Ureter (tissue), 1 donor: ENCODE measurements at places on chromosomes 4 and X. TPM values are rescaled to one million over a fixed set of nuclear protein-coding genes. Genes with fewer than 3 reads are reported as not detected.

- no peak for DNase-seq
Observed at GRCh38 chr4:25171201-25171865, 11.1 kb upstream of the SEPSECS start.

DNA sequence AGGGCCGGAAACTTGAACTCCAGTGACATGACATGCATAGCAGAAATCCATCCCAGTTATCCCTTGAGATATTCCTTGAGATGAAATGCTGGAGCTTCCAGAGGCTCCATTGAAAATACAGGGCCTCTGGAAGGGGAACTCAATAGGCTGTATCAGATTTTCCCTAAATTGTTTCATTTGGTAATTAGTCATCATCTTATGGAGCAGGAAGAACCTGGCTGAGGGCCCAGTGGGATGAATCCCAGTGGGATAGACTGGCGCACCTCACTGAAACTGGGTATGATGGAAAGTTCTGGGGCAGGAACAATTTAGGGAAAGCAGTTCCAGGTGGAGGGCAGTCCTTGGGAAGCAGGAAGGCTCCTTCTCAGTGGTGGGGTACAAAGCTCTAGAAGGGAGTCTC is 307.8 kb upstream of the DIPK2B start:
- DNase-seq, result no peak

GRCh38 chr4:106851726-106852125 is 184.4 kb downstream of the DKK2 start:
- no peak for DNase-seq

DNA sequence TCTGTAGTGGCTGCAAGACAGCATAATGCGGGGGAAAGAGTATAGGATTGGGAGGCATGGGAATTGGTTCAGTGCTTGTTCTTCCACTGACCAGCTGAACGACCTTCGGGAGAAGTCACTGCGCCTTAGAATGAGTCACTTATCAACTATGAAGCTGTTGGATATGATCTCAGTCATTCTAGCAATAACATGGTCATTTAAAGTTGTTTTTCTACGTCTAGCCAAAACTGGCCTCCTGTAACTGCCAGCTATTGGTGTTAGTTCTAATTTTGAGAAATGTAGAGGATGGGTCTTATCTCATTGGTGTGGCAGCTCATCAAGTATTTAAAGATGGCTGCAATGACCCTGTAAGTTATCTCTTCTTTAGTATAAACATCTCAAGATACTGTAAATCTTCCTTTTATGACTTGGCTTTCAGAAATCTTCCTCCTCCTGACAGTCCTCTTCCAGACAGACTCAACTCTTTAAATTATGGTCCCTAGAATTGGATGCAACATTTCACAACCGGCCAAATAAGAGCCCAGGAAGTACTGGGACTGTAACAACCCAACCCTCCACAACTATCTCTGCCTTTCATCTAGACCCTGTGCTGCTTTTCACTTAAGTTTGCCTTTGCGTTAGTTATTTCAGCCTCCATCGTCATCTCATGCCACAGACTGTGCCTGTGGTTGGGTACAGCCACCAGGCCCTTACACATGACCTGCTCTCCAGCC is 243.3 kb downstream of the CBR4 start:
- no peak for DNase-seq

DNA sequence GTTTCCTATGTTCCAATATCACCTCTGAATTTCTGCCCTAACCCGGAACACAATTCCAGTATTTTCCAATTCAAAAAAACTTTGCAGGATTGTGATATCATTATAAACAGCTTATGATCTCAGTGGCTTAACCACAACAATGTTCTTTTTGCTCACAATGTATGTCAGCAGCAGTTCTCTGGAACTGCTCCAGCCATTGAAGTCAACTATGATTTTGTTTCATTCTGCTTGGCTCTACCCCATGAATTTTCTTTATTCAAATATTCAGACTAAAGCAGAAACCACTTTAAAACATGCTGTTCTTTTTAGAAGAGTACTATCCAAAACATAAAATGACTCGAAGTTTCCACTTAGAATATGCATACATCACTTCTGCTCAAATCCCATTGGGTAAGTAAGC is 1611.1 kb downstream of the ARAP2 start:
- DNase-seq, result no peak

DNA sequence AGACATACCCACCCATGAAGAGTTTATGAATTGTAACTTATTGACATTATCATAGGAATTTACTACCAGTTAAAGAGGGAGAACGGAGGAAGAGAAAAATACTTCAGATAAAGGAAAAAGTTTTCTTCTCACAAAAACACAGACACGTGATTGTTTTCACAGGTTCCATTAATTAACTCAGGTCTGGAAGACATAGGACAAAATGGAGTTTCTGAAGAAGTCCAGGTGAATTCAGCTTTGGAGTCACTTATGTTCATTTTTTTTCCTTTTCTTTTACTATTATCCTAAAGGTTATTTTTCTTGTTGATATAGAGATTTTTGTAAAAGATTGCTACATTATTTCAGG is 20.5 kb downstream of the NIPAL1 start:
- DNase-seq, result no peak

DNA sequence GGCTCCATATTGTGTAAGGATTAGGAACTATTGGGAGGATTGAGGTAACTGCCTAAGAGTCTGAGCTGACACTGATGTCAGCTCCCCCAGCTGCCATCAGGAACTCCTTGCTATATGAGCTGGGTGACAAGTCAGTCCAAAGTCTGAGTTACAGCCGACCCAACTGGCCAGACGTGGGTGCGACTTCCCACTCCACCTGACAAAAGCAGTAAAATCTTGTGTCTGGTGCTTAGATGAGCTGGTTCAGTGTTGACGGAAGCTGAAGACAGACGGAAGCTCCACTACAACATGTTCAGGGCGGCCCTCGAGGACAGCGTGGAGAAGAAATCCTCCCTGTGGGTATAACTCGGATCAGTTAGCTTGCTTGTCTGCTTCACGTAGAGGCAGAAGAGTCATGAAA is 22.8 kb upstream of the NAT8L start:
- DNase-seq, result no peak

DNA sequence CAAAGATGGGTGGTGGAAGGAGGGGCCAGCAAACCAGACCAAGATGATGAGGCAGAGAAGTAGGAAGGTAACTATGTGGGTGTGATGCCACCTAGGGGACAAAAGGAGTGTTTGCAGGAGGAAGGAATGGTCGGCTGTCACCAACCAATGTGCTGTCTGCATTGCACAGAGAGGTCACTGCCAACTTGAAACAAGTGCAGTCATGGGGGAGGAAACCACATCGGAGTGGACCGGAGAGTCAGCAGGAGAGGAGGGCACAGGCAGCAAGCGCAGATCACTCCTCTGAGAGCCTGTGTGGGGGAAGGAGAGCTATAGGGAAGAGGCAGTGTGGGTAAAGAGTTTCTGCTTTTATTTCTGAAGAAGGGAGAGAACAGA is 38.5 kb upstream of the FGFBP2 start:
- DNase-seq, result peak; percentile 55

DNA sequence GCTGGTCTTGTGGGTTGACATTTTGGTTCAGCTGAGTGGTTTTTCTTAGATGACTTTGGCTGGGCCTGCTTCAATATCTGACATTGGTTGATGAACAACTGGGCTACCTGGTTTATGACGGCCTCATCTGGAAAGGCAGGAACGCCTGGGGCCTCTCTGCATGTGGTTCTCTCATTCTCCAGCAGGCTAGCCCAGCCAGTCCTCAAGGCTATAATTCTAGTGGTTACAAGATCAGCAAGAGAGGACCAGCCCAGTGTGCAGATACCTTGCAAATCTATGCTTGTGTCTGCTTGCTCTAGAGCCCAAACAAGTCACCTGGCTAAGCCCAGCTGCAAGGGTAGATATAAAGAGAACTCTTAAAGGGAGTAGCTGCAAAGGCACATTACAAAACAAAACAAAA is 214.2 kb upstream of the PUDP start:
- DNase-seq, result no peak

MSANTD1 gene
- 1.7 TPM for total RNA-seq

DNA sequence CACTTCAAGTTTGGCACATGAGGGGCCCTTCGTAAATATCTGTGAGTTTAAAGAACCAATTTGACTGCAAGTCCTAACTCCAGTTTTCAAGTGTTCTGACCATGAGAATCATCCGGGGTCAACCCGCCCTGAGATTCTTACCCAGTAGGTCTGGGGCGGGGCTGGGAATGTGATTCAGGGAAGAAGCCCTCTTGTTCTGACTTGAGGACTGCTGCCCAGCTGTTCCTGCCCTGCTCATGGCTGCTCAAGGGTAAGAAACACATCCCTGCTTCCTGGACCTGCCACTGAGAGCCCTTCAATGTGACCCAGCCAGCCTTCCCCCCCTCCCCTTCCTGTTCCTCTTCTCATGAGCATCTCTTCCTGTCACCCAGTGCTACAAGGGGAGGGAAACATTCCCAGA is 92.7 kb upstream of the PGRMC2 start:
- no peak for DNase-seq

DNA sequence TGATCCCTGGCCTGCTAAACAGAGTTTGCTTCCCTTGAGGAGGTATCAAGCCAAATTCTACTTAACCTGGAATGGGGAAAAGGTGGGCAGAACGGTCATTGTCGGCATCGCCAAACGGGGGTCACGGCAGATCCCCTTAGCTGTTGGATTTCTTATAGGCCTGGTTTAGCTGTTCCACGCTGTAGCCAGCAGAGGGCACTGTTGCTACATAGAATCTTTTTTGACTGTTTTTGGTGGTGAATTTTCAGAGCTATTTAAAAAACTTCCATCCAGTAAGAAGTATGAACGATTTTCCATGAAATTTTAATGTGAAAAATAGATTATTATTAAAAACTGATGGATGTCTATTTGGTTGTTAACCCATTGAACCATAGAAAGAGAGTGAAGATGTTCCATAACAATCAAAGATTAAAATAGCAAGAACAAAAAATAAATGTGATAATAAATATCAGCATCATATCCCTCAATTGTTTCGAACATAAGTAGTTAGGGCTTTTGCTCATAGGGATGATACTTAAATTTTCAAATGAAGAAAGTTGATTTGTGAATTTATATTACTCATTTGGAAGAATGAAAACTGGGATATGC is 56.6 kb downstream of the LINC00632 start:
- DNase-seq, result no peak

GRCh38 chr4:2827874-2828751 is 15.5 kb upstream of the ADD1 start:
- DNase-seq, result no peak

- DNase-seq, result no peak
Observed at GRCh38 chrX:87693204-87693603, 175.6 kb downstream of the KLHL4 start.

DNA sequence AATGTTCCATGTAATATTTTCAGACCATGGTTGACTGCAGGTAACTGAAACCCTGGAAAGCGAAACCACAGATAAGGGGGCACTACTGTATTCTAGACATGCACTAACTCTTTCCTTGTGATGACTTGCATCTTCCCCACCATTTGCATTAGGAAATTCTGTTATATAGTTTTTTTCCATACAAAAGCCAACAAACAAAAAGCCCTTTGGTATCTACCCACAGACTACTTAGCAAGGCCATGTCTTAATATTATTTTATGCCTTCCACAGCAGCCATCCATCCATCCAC is 23.5 kb downstream of the OCIAD1 start:
- no peak for DNase-seq
